ENCODE measurements at places on chromosomes 6 and 20.

GRCh38 chr20:47610247-47610944 lies 108.7 kb downstream of the NCOA3 start:
- DNase-seq: peak; percentile 84

- no peak for DNase-seq
Observed at GRCh38 chr20:24632581-24632980, 163.2 kb downstream of the SYNDIG1 start.

DNA sequence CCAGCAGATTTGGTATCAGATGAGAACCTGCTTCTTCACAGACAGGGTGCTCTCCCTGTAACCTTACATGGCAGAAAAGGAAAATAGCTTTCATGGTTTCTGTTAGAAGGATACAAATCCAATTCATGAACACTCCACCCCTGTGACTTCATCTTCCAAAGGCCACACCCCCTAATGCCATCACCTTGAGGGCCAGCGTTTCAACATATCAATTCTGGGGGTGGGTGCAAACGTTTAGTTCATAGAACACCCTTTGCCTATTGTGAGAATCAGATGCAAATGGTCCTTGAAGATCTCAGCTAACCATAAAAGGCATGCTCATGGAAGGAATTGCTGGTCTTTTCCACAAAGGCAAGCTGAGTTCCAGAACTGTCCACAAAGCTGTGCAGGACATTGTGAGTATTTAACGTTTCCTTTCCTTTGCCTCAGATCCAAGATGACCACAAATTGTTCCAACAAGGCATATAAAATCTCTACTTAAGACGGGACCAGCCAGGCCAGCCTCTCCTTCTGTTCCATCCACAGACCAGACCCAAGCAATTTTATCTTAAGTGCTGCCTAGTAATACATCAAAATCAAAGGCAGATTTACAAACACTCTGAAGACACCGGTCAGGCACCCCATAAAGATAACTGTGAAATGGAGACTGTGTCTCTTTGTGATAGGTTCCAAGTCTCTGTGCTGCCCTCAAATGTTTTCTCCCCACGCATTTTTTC lies 34.7 kb upstream of the SSTR4 start:
- no peak for DNase-seq

- DNase-seq: peak; percentile 64
Observed at GRCh38 chr20:33803921-33804337, 7.2 kb upstream of the CHMP4B start.

DNA sequence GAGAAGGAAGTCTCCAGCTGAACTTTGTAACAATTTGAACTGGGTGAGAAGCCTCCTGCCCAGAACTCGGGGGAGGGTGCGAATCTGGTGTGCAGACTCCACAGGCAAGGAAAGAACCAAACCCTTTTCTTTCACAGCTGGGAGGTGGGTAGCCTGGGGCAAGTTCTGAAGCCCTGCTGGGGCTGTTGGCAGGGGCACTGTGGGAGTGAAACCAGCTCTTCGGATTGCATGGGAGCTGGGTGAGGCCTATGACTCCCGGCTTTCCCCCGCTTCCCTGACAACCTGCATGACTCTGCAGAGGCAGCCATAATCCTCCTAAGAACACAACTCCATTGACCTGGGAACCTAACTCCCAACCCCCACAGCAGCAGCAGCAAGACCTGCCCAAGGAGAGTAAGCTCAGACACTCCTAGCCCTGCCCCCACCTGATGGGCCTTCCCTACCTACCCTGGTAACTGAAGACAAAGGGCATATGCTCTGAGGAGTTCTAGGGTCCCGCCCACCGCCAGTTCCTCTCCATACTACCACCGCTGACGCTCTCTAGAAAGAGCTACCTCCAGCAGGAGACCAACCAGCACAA lies 37.5 kb downstream of the SOD2 start:
- no peak for DNase-seq
